Caki2 (cell line): ENCODE measurements at places on chromosomes 13 and 19.
A peak's percentile ranks its signal among the peaks of the same experiment; 100 is the strongest.

DNA sequence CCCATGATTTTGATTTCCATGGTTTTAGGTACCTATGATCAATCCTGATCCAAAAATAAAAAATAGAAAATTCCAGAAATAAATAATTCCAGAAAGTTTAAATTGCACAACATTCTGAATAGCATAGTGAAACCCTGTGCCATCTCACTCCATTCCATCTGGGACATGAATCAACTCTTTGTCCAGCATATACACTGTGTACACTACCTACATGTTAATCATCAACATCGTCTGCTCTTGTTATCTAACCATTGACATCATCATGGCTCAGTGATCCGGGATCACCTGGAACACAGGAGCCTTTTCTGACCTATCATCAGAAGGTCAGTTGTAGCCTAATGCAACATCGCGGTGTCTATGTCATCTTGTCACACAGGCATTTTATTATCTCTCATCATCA is 75.6 kb downstream of the MYO16 start:
- DNase-seq, result peak; percentile 41

DNA sequence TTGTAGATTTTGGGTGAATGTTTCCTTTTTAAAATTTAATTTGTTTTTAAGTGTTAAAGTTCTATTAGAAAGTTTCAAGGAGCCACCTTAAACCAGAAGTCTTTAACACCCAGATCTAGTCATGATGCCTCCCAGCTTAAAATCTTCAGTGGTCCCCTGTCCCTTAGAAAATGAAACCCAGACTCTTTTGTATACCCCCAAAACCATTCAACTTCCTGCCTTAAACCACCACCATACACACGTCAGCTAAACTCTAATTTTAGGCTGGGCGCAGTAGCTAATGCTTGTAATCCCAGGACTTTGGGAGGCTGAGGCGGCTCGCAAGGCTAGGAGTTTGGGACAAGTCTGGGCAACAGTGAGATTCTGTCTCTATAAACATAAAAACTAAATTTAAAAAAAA is 37.9 kb downstream of the N4BP2L1 start:
- no peak for DNase-seq

DNA sequence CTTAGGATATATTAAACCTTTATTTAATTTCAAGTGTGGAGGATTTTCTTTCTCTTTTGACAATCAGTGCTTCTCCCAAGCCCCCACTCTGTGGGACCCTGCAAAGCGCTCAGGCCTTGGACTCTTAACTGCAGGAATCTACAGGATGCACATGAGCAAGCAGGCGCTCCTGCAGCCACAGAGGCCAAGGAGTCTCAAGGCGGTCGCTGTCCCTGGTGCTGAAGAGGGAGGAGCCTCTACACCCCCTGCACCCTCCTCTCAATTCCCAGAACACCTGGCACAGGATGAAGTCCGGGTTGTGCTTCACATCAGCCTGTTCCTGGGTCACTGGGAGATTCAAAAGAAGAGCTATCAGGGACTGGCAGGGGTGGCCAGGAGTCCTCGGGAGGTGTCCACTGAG is 13.5 kb downstream of the OR10H4 start:
- no peak for DNase-seq

DNA sequence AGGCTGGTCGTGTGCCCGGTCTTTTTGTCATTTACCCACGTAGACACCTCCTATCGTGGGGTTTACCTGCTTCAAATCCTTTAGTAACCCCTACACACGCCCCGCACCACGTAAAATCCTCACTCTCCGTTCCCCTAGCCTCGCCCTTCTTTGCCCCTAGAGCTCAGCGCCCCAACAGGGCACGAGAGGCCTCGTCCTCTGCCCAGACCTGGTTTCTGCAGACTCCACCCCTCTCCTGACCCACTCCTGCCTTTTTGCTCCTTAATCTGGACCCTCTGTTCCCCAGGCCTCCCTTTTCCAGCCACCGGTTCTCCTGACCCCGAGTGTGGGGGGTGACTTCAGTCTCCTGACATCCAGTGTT is 412 bp downstream of the ZNF528 start:
- no peak for DNase-seq

DNA sequence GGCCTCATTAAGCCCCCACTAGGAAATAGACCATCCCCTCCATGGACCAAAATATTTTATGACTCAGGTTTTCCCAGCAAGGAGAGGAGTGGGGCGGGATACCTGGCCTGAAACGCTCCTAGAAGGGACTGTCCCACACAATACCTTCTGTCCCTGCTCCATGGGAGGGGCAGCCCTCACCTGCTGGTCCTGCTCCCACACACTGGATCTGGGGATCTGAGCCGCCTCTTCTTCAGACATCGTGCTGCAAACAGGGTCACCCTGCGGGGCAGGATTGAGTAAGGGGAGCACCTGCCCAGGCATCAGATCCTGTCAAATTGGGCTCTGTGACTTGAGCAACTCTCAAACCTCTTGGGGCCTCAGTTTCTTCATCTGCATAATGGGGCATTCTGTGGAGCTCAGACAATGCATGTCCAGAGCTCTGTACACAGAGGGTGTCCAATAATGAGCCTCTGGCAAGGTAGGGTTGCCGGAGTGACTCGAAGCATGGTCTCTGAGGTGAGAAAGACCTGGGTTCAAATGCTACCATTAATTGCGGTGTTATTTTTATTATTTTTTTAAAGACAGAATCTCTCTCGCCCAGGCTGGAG is 1.1 kb downstream of the PLIN5 start:
- DNase-seq, result no peak

- no peak for DNase-seq
Observed at GRCh38 chr19:11848594-11849469, at the start of gene ZNF439. Gene ZNF439 (plus strand): TSS chr19:11848726. CDS start chr19:11848868, 142 bp downstream.

- DNase-seq, result no peak
Observed at GRCh38 chr13:114264886-114265611, 16.4 kb upstream of the UPF3A start.

DNA sequence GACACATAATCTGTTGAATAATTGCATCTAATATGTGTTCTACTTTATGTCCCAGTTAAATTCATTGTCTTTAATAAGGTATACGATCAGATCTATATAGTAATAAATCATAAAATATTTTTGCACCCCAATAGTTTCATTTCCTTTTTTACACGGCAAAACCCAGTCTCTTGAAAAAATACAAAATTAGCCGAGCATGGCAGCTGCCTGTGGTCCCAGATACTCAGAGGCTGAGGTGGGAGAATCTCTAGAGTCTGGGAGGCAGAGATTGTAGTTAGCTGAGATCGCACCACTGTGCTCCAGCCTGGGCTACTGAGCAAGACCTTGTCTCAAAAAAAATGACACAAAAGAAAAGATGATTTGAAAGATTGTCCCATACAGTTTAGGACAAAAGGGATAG is 52.3 kb upstream of the PARP4 start:
- no peak for DNase-seq

DNA sequence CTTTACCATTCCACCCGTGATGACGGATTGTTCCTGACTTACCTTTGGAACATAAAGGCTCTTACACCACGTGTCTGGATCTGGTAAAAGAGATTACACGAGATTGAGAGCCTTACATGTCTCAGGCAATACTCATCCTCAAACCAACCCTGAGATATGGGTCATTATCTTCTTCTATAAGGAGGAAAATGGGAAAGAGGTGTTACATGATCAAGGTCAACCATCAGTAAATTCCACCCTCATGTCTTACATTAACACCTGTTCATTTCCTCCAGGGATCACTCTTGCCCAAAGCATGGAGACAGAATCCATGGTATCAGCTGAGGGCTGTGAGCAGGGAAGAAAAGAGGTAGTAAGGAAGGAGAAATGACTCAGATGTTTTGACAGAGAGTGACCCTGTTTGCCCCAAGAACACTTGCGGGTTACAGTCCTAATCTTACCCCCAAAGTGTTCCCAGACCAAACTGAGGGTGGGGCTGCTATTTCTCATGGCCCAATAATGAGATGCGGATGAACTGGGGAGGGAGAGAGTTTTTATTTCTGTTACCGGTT is 19.6 kb downstream of the LILRB4 start:
- no peak for DNase-seq

- no peak for DNase-seq
Observed at GRCh38 chr19:55638864-55639359, 1.9 kb upstream of the ZNF580 start.

GRCh38 chr13:74182491-74182890 is 48.3 kb upstream of the KLF12 start:
- DNase-seq, result no peak

DNA sequence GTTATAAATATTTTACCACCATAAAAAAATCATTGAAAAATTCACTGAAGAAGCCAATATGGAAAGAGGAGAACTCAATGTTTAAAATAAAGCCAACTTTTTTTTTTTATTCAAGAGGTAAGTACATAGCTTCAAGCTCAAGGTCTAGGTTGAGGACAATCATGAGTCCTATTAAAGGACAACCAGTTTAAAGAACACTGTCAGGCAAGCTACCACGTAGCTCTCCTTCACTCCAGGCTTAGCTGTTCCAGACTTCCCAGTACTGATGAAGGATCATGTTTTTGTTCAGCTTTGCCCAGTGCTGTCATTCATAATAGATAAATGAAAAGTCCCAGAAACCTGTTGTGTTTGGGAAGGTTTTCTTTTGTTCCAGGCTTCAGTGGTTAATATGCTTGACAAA is 10.0 kb upstream of the MLNR start:
- no peak for DNase-seq

DNA sequence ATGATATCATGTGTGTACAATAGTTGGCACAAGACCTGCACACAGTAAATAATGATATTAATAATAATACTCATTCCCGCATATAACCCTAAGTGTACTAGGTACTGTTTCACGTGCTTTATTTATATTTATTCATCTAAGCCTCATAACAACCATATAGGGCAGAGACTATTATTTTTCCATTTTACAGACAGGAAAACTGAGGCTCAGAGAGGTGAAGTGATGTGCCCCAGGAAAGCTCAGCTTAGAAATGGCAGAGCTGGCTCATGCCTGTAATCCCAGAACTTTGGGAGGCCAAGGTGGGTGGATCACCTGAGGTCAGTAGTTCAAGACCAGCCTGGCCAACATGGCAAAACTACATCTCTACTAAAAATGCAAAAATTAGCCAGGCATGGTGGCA is 13.6 kb downstream of the ACP7 start:
- no peak for DNase-seq

DNA sequence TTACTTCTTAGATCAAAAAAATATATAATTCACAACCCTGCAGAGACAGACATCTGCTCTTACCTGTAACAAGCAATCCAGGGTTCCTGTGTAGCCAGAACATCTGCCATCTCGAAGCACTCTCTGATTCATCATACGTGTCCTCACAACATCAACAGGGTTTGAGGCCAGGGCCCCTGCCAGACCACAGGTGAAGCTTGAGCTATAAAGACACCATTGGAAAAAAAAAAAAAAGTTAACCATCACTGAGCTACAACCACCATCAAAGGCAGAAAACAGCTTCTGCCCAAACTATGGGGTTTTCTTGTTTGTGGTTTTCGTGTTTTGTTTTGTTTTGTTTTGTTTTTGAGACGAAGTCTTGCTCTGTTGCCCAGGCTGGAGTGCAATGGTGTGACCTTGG is 19.3 kb downstream of the SLC25A30 start:
- no peak for DNase-seq

GRCh38 chr13:52128714-52129700 is at the start of gene NEK5:
Gene NEK5 (minus strand): TSS chr13:52129073. CDS start chr13:52127482, 1,591 bp downstream.
- DNase-seq, result peak; percentile 52

DNA sequence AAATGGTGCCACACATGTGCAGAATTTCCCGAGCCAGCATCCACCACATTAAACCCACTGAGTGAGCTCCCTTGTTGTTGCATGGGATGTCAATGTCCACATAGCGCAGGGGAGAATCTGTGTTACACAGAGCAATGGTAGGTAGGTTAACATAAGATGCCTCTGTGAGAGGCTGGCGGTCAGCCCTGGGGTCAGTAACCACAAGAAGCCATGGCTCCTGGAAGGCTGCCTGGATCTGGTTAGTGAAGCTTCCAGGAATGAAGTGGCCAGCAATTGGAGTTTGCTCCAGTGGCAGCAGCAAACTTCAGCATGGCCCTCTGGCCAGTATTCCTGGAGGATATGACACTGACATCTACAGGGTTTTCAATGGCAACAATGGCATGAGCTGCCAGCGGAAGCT is 37.0 kb upstream of the PCDH9 start:
- no peak for DNase-seq

- DNase-seq, result no peak
Observed at GRCh38 chr13:45370922-45371406, 30.0 kb upstream of the TPT1 start.

DNA sequence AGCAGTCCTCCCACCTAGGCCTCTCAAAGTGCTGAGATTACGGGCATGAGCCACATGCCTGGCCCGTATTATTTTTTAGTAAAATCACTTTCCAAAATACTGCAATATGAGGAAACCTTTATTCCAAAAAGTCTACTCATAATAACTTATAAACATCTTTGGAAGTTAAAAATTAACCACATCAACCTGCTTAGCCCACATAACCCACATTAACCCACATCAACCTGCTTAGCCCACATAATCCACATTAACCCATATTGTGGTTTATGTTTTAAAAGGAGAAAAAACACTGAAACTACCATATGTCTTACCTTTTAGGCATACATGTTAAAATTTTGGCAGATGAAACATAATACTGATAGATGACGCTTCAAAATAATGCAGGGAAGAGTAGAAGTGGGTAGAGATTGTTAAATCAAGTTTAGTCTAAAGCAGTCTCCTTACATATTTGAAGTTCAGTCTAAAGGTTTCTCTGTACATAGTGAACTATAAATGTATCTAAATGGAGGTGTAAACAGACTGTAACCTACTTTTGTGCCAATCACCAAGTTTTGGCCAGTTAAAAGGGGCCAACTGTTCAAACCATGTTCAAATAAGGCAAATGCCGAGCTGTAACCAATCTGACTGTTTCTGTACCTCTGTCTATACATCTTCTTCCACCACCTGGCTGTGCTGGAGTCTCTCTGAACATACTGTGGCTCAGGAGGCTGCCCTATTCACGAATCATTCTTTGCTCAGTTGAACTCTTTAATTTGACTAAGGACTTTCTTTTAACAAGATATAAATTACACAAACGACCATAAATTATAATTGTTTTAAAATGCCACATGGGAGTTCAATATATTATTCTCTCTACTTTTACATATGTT is 14.5 kb downstream of the KPNA3 start:
- DNase-seq, result no peak

GRCh38 chr19:11191273-11191755 is 6.0 kb downstream of the KANK2 start:
- DNase-seq, result peak; percentile 80

DNA sequence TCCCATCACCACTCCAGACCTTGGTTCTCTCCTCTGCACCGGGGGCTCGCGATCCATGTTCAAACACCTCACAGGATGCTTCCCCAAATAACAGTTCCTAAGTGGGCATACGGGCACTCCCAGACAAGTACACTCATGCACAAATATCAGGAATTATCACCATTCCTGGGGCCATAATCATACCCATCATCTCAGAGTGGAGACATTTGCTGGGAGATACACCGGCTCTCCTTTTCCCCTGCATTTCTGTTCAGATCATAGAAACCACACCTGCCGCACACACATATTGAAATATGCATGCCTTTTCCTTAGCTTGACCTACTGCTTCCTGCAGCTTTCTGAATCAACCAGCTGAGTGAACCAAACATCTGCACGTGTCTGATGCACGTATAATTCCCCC is 33.9 kb upstream of the MBNL2 start:
- DNase-seq, result no peak
